ENCODE measurements at places on chromosomes 2 and 18. TPM values are rescaled to one million over a fixed set of nuclear protein-coding genes. Genes with fewer than 3 reads are reported as not detected.

DNA sequence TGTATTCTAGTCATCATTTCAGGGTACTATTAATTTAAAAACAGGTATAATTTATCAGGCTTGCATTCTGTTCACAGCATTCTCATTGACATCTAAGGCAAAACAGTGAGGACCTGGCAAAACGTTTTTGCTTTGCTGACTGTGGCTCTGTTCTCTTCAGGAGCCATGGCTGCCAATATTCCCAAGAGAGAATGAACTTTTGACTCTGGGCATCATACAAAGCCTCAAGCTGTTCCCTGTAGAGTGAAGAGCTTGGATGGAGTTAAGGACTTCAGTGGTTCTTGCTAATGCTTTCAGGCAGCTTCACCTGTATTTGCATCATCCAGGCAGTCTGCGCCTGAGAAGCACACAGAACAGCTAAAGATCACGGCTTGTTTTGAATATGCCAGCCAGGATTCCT is 65.9 kb upstream of the CAVIN2 start:
- no peak overlapping the region for H3K27ac ChIP-seq
- H3K36me3 ChIP-seq = no peaks in the 10 kb centered on the region
- no peak for DNase-seq
- no peaks in the 10 kb centered on the region for H3K4me1 ChIP-seq

DNA sequence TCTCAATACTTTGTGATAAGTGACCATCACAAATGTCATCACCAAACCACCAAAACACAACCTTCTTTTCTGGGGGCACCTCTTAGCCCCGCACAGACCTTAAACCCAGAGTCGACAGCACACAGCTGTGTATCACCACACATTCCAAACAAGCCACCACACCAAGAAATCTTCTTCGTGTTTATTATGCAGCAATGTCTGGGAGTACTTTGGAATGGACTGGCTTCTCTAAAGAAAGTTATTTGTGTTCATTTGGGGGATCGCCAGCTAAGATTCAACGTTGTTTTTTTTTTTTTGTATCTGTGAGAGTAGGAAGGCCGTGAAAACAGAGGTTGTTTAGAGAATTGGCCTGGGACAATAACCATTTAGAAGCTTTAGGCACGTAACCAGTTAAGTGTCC is 1.1 kb upstream of the MTA3 start:
- H3K27me3 ChIP-seq = peaks cover 4% of the 10 kb centered on the region
- no peak for DNase-seq
- H3K27ac ChIP-seq = no peak overlapping the region
- peaks cover 4% of the 10 kb centered on the region for H3K36me3 ChIP-seq
- H3K4me1 ChIP-seq = peaks cover 20% of the 10 kb centered on the region

Gene ALLC
- not detected for total RNA-seq

- H3K36me3 ChIP-seq = no peaks in the 10 kb centered on the region
- H3K4me1 ChIP-seq = no peaks in the 10 kb centered on the region
- H3K27ac ChIP-seq = no peak overlapping the region
- DNase-seq = no peak
These were observed 147.6 kb downstream of the ESCO1 start for GRCh38 chr18:21452796-21453510.

GRCh38 chr18:3664563-3665178 is 214.7 kb downstream of the TGIF1 start:
- no peak overlapping the region for H3K4me3 ChIP-seq
- H3K27ac ChIP-seq = no peak overlapping the region
- no peak for DNase-seq
- H3K36me3 ChIP-seq = peaks cover 3% of the 10 kb centered on the region

Gene DYSF
- total RNA-seq = 2.8 TPM

Gene SGPP2
- total RNA-seq = 4.5 TPM

Gene ITPRIPL1
- total RNA-seq = 9.9 TPM

Gene IL36B
- total RNA-seq = not detected

- H3K4me1 ChIP-seq = peaks cover 6% of the 10 kb centered on the region
- DNase-seq = no peak
- no peaks in the 10 kb centered on the region for H3K27me3 ChIP-seq
- H3K27ac ChIP-seq = no peak overlapping the region
- no peaks in the 10 kb centered on the region for H3K36me3 ChIP-seq
These were observed 12.9 kb upstream of the NABP1 start for GRCh38 chr2:191664823-191665677.

- H3K27ac ChIP-seq = no peak overlapping the region
- no peaks in the 10 kb centered on the region for H3K36me3 ChIP-seq
- DNase-seq = no peak
These were observed 861.8 kb downstream of the BCL11A start for GRCh38 chr2:59691518-59692190.

Gene SCN2A
- total RNA-seq = not detected

GRCh38 chr2:180016937-180017336 is 9.8 kb upstream of the CWC22 start:
- no peak for DNase-seq
- peaks cover 23% of the 10 kb centered on the region for H3K27me3 ChIP-seq
- no peak overlapping the region for H3K27ac ChIP-seq
- H3K36me3 ChIP-seq = no peaks in the 10 kb centered on the region
- H3K4me3 ChIP-seq = no peak overlapping the region

Gene LRRTM4
- not detected for total RNA-seq

DNA sequence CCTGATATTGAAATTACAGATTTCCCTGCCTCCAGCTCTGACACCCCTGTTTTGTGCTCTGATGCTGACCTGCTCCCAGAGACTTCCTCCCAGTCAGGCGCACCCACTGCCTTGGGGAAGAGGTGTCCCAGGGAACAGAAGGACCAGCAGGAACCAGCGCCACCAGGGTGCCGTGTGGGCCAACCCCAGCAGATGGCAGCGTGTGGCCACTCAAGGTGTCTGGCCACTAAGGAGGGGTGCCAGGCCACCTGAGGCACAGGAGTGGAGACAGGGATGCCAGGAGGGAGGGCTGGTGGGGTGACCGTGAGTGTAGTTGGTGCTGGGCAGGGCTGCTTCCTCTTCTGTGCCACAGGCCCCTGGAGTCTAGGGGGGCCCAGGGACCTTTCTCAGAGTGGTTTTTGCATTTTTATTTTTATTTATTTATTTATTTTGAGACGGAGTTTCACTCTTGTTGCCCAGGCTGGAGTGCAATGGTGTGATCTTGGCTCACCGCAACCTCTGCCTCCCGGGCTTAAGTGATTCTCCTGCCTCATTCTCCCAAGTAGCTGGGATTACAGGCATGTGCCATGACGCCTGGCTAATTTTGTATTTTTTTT is 56.0 kb downstream of the TEX44 start:
- DNase-seq = peak; percentile 39
- H3K27ac ChIP-seq = no peak overlapping the region
- H3K4me1 ChIP-seq = no peaks in the 10 kb centered on the region
- H3K4me3 ChIP-seq = no peak overlapping the region
- H3K27me3 ChIP-seq = no peaks in the 10 kb centered on the region
- H3K36me3 ChIP-seq = no peaks in the 10 kb centered on the region

Gene PROKR1
- not detected for total RNA-seq

DNA sequence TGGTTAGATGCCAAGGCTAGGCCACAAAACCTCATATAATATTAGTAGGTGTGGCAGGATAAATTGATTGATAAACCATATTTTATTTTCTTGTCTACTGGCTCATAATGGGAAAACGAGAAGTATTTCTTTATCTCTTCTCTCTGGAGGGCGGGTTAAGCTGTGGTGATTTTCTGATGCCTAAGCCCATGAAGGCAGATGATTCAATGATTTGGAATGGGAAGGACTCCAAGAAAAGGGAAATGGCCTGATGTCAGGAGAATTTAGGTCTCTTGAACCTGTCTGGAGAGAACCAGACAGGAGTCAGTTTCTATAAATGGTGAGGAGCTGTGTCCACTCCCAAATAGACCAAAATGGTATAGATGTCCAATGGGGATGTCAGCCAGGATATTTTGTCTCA is 18.7 kb upstream of the MAP4K3 start:
- no peak overlapping the region for H3K4me3 ChIP-seq
- H3K36me3 ChIP-seq = peaks cover 4% of the 10 kb centered on the region
- DNase-seq = no peak
- H3K27me3 ChIP-seq = no peaks in the 10 kb centered on the region
- H3K27ac ChIP-seq = no peak overlapping the region
- no peaks in the 10 kb centered on the region for H3K4me1 ChIP-seq

GRCh38 chr2:134395779-134396178 is 141.9 kb downstream of the MGAT5 start:
- DNase-seq = no peak
- H3K4me1 ChIP-seq = peaks cover 40% of the 10 kb centered on the region
- H3K27ac ChIP-seq = peak overlapping the region; percentile 73
- peak overlapping the region; percentile 33 for H3K4me3 ChIP-seq

- no peak for DNase-seq
- no peaks in the 10 kb centered on the region for H3K4me1 ChIP-seq
- no peak overlapping the region for H3K4me3 ChIP-seq
- H3K36me3 ChIP-seq = no peaks in the 10 kb centered on the region
These were observed 237.0 kb upstream of the UBE2E3 start for GRCh38 chr2:180743401-180743800.

Gene RTTN
- 26.7 TPM for total RNA-seq

Gene LOXHD1
- total RNA-seq = 1.5 TPM

DNA sequence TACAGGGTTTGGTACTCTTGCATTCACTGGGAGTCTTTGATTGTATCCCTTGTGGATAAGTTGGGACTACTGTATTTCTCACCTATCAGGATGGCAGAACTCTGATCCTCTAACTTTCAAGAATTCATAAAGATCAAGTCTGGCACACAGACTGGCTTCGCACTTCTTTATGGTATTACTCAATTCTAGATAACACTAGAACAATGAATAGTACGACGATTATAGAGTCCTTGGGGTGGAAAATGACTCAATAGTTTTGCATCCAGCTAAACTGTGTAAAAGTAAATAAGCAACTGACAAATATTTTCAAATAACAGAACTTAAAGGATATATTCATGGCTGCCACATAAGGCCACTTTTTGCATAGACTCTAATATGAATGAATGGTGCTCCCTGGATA is 103.4 kb upstream of the MEX3C start:
- no peak overlapping the region for H3K4me3 ChIP-seq
- H3K36me3 ChIP-seq = no peaks in the 10 kb centered on the region

- H3K27ac ChIP-seq = no peak overlapping the region
- no peaks in the 10 kb centered on the region for H3K4me1 ChIP-seq
- no peak overlapping the region for H3K4me3 ChIP-seq
- no peak for DNase-seq
- H3K36me3 ChIP-seq = no peaks in the 10 kb centered on the region
- no peaks in the 10 kb centered on the region for H3K27me3 ChIP-seq
These were observed 71.0 kb downstream of the TMEM182 start for GRCh38 chr2:102832789-102833188.

DNA sequence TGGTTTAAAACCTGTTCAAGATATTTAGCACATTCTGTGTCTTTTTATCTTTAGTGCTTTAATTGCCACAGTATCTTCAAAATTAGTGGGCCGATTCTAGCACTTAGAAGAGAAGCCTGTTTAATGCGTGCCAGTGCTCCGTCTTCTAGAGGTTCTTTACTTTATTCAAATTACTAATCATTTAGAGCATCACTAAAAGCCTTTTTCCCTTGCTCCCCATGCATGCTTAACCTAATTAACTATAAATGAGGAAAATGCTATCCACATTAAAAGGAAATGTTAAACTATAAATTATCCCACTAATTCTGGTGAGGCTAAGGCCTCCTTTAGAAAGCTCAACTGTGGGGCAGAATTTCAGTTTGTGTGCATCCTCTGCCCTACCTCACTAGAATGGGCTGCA is 31.5 kb upstream of the INSIG2 start:
- H3K4me3 ChIP-seq = no peak overlapping the region
- no peaks in the 10 kb centered on the region for H3K36me3 ChIP-seq
- no peak for DNase-seq
- H3K27me3 ChIP-seq = peaks cover 31% of the 10 kb centered on the region
- H3K4me1 ChIP-seq = peaks cover 14% of the 10 kb centered on the region
- H3K27ac ChIP-seq = no peak overlapping the region

- peaks cover 5% of the 10 kb centered on the region for H3K36me3 ChIP-seq
- H3K4me1 ChIP-seq = peaks cover 26% of the 10 kb centered on the region
- H3K27me3 ChIP-seq = no peaks in the 10 kb centered on the region
- no peak overlapping the region for H3K27ac ChIP-seq
- no peak overlapping the region for H3K4me3 ChIP-seq
These were observed 46.7 kb downstream of the RNU4ATAC start for GRCh38 chr2:121577381-121577780.

Gene PAX8
- 0.21 TPM for total RNA-seq

DNA sequence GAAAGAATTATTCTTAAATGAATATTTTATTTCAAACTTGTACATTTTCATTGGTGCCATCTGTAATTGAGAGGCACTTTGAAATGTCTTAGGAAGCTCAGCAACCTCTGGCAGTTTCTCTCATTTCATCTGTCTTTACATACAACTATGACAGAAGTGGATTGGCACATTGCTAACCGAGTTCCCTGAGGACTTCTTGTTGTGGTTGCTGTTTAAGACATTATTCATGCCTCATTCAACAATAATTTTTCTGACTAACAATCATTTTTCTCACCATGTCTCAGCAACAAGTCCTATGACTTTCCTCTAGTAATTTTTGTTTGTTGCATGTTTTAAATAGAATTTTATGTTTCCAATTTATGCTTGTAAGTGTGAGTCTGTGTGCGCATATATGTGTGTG is 284.0 kb upstream of the CWC22 start:
- H3K27me3 ChIP-seq = no peaks in the 10 kb centered on the region
- no peak for DNase-seq
- no peaks in the 10 kb centered on the region for H3K36me3 ChIP-seq
